Body of pancreas (tissue), 4 donors: ENCODE measurements at places on chromosomes 16 and 17. TPM values are rescaled to one million over a fixed set of nuclear protein-coding genes. Genes with fewer than 3 reads are reported as not detected.

DNA sequence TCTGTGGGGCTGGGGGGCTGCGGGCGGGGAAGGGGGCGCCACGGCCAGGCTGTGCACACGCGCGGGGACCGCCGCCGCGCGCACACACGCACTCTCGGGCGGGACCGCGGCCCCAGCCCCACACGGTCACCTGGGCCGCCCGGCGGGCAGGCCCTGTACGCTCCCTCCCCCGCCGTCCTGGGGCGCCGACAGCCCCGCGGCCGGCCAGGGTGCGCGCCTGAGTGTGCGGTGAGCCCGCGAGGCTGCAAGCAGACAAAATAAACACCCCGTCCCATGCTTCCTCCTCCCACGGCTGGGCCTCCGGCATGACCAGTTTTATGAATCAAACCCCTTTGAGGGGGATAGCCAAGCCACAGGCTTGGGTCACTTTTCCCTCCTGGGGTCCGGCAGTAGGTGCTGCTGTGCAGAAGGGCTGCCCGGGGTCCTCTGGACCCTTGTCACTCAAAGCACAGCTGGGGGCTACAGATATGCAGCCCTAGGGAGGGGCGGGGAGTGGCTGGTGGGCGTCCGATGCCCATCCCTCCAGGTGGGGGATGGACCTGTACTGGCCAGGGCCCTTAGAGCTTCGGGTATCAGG, 441 bp downstream of the VASN start:
- peak overlapping the region; percentile 89 for H3K27ac ChIP-seq
- H3K4me3 ChIP-seq = peak overlapping the region; percentile 46
- H3K36me3 ChIP-seq = no peaks in the 10 kb centered on the region
- no peak for DNase-seq

DNA sequence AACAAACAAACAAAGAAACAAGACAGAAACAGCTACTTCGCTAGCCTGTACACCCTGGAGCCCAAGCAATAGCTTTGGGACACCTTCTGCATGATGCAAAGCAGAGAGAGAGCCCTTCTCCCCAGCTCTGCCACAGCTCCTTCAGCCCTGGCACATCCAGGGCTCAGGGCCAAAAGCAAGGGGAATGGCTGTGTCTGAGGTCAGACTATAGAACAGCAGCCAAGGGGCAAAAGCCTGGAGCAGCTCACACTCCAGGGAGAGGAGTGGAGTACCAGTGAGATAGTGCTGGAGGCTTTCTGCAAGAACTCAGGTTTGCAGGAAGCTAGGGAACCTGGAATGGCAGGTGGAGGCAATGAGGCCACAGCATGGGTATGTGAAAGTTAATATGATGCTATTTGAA, 11.6 kb upstream of the SEPHS2 start:
- no peak overlapping the region for H3K4me3 ChIP-seq
- no peak for DNase-seq
- H3K27me3 ChIP-seq = no peaks in the 10 kb centered on the region
- H3K36me3 ChIP-seq = no peaks in the 10 kb centered on the region

- no peaks in the 10 kb centered on the region for H3K36me3 ChIP-seq
- no peaks in the 10 kb centered on the region for H3K27me3 ChIP-seq
- no peak for DNase-seq
These were observed 43.3 kb downstream of the SALL1 start for GRCh38 chr16:51107742-51108141.

DNA sequence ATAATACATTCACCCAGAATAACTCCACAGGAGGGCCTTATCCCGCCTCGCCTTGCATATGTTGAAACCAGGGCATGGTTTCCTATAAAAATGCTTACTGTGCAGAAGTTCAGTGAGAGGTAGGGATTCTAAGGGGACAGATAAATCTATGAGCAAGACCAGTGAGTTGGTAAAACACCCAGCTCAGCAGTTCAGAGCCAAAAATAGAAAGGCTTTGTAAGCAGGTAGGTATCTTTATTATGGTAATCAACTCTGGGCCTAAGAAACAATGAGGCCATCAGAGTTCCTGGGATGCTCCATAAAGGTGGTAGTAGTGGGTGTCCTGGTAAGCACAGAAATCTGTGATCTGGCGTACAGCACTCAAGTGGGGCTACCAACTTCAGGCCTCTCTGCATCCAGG, 549.4 kb upstream of the CDH5 start:
- no peak overlapping the region for H3K27ac ChIP-seq
- no peaks in the 10 kb centered on the region for H3K27me3 ChIP-seq
- H3K36me3 ChIP-seq = no peaks in the 10 kb centered on the region
- no peak overlapping the region for H3K4me3 ChIP-seq
- DNase-seq = no peak

CCL7 gene
- total RNA-seq = not detected

GP1BA gene
- total RNA-seq = not detected
